ENCODE measurements at places on chromosomes 4 and X.

DNA sequence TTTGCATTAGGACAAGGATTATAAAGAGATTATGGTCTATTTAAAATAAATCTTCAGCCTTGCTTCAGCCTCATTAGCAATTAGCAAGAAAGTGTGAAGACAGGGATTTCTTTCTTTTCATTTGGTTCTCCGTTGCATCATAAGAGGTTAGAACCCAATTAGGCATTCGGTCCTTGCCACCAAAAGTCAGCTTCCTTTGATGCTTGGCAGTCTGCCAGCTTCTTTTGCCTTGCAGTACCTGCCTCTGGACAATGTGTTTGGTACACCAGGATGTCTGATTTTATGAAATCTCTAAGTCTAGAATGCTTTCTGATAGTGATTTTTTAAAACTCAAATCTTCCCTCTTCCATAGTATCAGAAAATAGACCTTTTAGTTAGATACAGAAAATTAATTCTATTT is 12.4 kb downstream of the SMIM20 start:
- DNase-seq, result no peak

DNA sequence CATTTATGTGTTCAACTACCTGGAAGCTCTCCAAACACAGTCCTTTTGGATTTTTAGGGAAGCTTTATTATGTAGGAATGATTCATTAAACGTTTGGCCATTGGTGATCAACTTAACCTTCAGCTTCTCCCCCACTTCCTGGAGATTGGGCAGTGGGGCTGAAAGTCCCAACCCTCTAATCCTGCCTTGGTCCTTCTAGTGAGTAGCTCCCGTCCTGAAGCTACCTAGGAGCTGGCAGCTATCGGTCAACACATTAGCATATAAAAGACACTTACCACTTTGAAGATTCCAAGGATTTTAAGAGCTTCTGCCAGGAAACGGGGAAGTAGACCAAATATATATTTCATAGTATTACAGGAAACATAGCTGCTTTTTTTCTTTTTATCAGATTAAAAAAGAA is 69.7 kb downstream of the MCUB start:
- no peak for DNase-seq

GRCh38 chr4:42144028-42144427 is 8.4 kb downstream of the BEND4 start:
- DNase-seq, result no peak

DNA sequence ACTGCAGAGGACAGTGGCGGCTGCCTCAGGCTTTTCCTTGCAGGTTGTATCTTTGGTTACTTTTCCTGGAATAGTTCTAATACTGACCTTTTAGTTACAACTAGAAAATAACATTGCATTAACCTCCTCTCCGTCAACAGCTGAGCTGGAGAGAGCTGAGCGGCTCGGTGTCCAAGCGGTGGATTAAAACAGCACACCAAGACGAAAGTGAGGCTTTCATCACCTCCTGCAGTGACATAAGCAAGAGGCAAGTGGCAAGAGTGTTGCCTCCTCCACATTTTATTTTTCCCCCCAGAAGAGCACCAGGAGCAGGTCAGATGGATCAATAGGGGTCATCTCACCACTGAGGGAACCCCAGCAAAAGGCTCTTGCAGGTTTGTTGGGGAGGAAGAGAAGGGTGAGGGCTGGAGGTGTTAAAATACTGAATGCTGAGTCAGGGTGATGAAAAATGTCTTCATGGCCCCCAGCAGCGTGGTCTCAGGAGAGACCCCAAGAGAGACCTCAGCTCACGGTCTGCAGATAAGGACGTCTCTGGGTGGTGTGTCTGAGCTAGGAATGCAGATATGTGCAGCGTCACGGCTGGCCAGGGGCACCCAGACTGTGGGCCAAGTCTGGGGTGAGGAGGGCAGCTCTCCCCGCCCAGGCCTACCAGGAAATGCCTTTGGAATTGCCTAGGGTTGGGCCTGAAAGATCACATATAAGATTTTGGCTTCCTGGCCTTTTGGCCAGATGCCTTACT is 50.3 kb downstream of the CASP3 start:
- DNase-seq, result no peak

- no peak for DNase-seq
Measured at GRCh38 chrX:20285511-20285910, 18.8 kb upstream of the RPS6KA3 start.

DNA sequence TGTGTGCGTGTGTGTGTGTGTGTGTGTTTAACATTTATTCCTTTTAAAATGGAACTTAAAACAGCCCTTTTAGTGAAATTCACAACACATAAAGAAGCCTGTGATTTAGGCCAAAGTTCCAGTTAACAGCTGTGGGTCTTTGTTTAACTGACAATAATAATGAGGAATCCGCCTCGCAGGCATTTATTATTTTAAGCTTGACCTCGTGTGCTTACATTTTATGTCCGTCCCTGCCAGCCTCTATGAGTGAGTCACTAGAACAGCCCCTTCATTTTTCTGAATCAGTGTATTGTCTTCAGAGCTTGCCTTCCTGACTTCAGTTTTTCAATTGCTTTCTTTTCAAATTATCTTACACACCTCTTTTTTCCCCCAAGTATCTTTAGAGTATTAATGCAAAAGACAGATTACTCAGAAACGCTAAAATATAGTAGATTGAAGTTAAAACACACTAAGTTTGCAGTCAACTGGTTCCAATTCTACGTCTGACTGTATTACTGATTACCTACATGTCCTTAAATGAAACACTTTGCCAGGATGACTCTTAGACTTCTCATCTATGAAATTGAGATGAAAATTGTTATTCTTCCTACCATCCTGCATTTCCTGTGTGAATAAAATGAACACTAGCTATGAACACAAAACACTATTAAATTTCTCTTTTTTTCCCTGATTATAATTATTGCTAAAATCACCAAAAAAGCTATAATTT is 319.6 kb upstream of the HS3ST1 start:
- DNase-seq, result no peak

GRCh38 chrX:23871905-23872546 is 35.7 kb downstream of the APOO start:
- no peak for DNase-seq

DNA sequence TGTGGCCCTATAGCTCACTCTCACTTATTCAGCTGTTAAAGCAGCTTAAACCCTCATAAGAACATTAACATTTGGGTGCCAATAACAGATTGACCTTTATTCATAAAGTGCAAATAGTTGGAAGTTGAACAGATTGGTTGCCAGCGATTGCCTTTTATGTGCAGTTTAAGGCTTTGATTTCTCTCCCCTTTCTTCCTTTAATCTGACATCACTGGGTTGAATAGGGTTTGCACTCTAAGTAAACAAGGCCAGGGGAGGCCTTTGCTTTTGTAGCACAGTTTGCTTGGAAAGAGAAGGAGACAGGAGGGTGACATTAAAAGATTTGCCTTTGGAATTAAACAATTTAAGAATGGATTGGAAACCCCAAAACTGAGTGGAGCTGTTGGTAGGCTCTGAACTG is 114.3 kb downstream of the NKX6-1 start:
- DNase-seq, result no peak

DNA sequence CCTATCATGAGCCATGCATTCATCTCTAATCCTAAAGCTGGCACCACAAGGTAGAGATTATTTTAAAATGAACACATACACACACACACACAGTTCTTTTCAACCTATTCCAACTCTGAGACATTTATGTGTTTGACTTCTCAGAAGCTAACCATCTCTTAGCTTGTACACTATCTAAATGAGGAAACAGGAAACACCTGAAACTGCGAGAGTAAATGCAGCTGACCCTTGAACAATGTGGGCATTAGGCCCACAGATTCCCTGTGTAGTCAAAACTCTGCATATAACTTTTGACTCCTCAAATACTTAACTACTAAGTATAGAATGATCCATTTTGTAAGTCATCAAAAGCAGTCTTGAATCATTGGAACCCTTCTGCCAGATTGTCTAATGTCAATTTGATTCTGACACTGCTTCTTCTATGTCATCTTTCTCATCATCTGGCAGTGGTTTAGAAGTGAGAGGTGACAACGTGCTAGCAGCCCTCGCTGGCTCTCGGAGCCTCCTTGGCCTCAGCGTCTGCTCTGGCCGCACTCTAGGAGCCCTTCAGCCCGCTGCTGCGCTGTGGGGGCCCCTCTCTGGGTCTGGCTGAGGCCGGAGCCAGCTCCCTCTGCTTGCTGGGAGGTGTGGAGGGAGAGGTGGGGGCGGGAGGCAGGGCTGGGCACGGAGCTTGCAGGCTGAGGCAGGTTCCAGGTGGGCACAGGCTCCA is 21.4 kb upstream of the IL15 start:
- no peak for DNase-seq

- no peak for DNase-seq
Measured at GRCh38 chr4:90069151-90069550, 58.0 kb upstream of the CCSER1 start.

- no peak for DNase-seq
Measured at GRCh38 chr4:7626531-7626930, 191.8 kb upstream of the PSAPL1 start.

DNA sequence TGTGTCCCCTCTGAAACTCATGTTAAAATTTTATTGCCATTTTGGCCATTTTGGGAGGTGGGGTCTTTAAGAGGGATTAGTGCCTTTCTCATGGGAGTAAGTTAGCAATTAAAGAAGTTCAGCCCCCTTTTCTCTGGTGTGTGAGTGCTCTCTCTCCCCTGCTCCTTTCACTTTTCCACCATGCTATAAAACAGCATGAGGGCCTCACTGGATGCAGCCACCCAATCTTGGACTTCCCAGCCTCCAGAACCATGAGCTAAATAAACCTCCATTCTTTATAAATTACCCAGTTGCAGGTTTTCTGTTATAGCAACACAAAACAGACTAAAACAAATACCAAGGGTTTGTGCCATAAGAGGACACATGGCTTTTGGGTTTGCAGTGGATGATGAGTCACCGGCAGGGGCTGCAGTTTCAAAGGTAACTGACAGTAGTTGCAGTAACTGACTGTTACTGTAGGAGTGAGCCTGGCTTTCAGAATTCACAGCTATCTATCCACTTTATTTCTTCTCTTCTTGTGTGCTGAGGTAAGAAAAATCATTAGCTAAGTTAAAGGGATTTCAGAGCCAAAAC is 121.5 kb downstream of the PPEF1 start:
- DNase-seq, result no peak

- no peak for DNase-seq
Measured at GRCh38 chr4:15990570-15991285, 27.8 kb upstream of the FGFBP2 start.

GRCh38 chr4:183635321-183635720 is 23.7 kb downstream of the RWDD4 start:
- no peak for DNase-seq

DNA sequence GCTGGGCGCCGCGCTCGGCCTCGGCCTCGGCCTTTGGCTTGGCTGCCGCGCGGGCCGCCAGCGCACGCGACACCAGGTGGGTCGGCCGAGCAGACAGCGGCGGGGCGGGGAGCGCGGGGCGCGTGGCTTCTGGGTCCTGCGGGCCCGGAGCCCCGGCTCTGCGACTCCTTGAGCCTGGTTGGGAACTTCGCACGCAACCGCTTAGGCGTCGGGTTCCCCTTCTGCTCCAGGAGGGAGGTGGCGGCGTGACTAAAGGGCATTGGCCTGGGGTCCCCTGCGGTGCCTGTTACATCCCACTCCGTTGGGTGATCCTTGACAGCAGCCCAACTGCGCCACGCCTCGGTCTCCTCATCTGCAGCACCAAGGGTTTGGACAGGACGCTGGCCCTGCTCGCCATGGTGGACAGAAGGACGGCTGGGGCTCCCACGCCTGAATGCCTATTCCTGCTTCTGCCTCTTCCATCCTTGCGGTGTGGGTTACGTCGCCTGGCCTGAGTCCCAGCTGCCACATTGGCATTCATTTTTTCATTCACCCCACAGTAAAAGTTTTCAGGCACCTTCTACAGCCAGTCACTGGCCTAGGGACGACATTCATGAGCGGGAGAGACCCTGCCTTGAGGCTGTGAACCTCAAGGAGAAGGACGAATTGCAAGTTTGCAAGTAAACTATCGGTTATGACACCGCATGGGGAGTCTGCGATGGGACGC is 631 bp downstream of the EVC start:
- DNase-seq, result no peak

DNA sequence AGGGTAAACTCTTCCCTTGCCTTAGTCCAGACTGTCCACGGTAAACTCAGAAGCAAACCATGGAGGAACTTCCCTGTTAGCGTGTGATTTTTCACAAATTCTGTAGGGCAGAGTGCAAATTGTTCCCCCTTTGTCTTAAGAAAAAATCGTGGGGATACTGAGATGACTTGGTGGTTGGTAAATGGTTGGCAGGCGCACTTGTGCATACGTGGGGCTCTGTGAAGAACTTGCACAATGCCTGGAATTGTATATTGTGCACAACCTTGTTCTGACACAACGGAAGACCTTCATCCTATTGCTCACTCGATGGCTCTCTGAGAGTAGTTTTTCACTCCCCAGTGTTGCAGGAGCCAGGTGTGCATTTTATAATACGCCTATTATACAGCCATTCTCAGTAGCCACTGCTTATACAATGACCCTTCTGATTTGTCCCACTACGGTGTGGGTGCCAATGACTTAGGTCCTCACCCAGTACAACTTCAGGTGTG is 150.0 kb downstream of the SPRY1 start:
- DNase-seq, result no peak

- no peak for DNase-seq
Measured at GRCh38 chr4:180925805-180926204, 1317.4 kb upstream of the TENM3 start.

GRCh38 chr4:6340446-6341015 is 70.9 kb downstream of the WFS1 start:
- no peak for DNase-seq

- DNase-seq, result no peak
Measured at GRCh38 chr4:79081973-79082372, 142.7 kb upstream of the PAQR3 start.

DNA sequence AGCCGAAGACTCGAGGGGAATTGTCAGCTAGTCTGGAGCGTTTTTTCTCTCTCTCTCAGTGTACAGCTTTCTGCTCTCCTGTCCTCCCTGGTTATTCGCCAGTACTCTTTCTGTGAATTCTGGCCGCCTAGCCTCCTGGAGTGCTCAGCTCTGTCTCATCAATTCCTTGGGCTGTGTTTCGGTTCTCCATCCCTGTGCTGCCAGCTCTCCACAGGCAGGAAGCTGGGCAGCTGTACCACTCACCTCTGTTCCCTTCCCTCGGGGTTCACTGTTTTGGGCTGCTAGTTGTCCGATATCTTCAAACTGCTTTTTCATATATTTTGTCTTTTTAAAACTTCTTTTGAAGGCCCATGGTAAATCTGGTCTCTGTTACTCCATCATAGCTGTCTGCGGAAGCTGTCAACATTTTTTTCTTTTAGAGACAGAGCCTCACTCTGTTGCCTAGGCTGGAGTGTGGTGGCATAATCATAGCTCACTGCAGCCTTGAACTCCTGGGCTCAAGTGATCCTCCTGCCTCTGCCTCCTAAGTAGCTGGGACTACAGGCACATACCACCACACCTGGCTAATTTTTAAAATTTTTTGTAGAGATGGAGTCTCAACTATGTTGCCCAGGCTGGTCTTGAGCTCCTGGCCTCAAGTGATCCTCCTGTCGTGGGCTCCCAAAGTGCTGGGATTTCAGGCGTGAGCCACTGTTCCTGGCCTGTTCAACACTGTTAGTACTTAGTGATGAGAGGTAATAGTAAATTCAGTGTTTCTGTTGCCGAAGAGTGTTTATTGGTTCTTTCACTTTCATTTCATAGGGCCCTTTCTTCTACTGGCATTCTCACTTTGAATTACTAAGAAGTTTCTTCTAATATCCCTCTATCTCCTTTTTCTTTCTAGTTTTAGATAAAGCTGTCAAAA is 18.6 kb downstream of the ZCCHC4 start:
- DNase-seq, result no peak

Data from activated T-cell treated with anti-CD3 and anti-CD28 coated beads for 4 hours (primary cell).